ENCODE measurements at places on chromosomes 13 and 19.

- DNase-seq, result no peak
These were observed 42.4 kb downstream of the CARS2 start for GRCh38 chr13:110663491-110663890.

- peak; percentile 44 for DNase-seq
These were observed at the start of gene ZNF69 for GRCh38 chr19:11887611-11888531. TSS of gene ZNF69 (plus strand) at chr19:11887782. CDS start at chr19:11887924, 142 bp downstream.

- DNase-seq, result no peak
These were observed 53.0 kb upstream of the TPM4 start for GRCh38 chr19:16023146-16023915.

DNA sequence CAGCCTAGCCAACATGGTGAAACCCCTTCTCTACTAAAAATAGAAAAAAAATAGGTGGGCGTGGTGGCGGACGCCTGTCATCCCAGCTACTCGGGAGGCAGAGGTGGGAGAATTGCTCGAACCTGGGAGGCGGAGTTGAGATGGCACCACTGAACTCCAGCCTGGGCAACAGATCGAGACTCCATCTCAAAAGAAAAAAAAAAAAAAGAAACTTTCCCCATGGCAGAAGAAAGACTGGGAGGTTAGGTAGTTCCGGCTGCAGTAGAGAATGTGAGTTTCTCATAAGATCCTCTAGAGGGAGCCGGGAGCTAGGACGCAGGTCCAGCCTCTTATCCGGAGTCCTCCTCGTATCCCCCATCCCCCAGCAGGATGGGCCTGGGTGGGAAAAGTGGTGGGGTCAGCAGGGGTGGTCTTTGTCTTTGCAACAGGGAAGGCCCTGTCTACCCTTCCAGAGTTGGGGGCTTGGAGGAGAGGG lies 13.2 kb upstream of the CREB3L3 start:
- DNase-seq, result no peak

DNA sequence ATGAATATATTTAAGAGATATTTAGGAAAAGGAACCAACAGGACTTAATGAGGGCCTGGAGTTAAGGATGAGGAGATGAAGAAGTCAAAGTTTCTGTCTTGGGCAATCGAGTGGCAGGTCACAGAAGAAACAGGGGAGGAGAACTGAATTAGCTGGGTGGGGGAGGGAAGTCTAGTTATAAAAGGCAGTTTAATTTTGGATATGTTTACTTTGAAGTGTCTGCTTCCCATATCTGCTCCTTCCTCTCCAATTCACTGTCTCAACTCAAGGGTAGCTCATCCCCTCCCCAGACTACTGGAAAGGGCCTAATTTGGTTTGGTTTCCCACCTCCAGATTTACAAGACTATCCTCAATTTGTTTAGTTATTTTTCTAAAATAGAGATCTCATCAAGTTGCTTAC lies 195.9 kb downstream of the VWA8 start:
- no peak for DNase-seq

DNA sequence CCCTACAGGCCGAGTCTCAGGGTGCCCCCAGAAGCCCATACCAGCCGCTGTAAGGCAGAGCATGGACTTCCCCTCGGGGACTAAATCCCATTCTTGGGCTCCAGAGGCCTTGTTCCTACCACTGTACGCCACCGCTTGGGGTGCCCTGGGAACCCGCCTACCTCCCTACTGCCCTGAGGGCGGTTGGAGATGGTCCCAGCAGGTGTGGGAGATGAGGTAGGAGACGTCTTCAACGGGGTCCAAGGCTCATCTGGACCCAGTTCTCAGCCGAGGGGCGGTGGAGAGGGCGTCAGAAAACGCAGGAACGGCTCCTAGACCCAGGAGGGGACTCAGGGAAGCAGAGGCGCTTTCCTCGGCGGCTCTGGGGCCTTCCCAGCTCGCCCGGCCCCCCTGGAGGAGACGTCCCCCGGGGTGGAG lies 833 bp upstream of the ZIK1 start:
- DNase-seq, result no peak

- no peak for DNase-seq
These were observed 426.3 kb downstream of the KCTD12 start for GRCh38 chr13:76459863-76460262.

DNA sequence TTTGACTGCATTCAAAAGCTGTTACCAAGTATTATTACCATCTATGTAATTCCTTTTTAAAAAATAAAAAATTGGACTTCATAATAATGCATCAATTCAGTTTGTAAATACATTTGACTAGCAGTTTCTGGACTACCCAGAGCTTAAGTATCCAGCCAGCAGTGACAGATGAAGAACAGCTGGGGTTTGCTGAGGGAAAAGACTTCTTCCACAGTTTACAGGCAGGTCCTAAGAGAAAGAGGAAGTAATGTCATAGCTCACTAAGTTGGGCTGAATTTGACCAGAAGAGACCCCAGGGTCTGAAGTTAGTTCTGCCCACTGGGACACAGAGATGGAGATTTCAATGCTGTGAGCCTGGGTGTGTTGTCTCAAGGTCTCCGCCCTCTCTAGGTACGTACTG lies 96.4 kb downstream of the MBNL2 start:
- DNase-seq, result no peak

- no peak for DNase-seq
These were observed 104.2 kb downstream of the TDRD3 start for GRCh38 chr13:60501236-60501635.

- DNase-seq, result no peak
These were observed 7.7 kb upstream of the NANOS2 start for GRCh38 chr19:45922281-45922680.

GRCh38 chr19:33177417-33177979 lies 16.6 kb upstream of the LRP3 start:
- DNase-seq, result peak; percentile 69

- DNase-seq, result no peak
These were observed 811.4 kb downstream of the DACH1 start for GRCh38 chr13:71055644-71056043.

- peak; percentile 56 for DNase-seq
These were observed 14.2 kb downstream of the ONECUT3 start for GRCh38 chr19:1767464-1767933.

DNA sequence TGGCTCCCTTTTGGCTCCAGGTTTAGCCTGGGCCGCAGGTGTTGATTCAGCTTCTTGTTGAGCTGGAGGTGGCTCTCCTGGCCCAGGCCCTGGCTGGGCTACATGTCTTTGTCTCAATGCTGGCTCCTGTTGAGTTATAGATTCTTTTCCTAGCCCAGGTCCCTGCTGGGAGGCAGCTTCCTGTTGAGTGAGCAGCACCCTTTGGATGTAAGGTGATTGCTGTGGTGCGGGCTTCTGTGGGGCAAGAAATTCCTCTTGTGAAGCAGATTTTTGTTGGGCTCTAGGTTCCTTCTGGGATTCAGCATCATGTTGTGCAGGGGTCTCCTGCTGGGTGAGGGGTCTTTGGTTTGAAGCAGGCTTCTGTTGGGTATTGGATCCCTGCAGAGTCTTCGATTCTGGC lies 545 bp downstream of the LIPE start:
- DNase-seq, result no peak

GRCh38 chr13:72072261-72072660 lies 205.3 kb upstream of the DACH1 start:
- no peak for DNase-seq

- DNase-seq, result no peak
These were observed 1.4 kb downstream of the SIAH3 start for GRCh38 chr13:45850027-45850613.

GRCh38 chr13:78867655-78868054 lies 208.7 kb upstream of the OBI1 start:
- no peak for DNase-seq

- DNase-seq, result no peak
These were observed 593 bp downstream of the ATG4D start for GRCh38 chr19:10544242-10544752.

DNA sequence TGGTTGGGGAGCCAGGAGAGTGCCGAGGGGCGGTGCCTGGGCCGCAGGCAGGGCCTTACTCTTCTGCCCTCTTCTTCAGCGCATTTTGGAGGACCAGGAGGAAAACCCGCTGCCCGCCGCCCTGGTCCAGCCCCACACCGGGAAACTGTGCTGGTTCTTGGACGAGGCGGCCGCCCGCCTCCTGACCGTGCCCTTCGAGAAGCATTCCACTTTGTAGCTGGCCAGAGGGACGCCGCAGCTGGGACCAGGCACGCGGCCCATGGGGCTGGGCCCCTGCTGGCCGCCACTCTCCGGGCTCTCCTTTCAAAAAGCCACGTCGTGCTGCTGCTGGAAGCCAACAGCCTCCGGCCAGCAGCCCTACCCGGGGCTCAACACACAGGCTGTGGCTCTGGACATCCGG lies 9.4 kb downstream of the PGLS start:
- DNase-seq, result no peak

DNA sequence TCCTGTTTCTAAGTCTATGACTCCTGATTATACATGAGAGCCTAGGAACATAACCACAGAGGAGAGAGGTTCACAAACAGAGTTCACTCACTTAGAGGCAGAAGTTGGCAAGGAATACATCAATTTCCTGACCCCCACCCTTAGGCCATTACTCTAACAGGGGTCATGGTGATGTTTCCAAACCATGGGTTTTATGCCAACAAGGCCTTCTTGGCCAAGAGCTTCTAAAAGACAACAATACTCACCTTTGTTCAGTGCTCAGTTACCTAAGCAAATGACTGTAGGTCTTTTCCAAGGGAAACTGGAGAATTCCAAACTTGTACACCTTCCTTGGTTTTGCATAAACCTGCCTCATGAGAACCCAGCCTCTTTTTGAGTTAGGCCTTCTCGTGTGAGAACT lies 52.6 kb downstream of the ERICH4 start:
- DNase-seq, result no peak

- no peak for DNase-seq
These were observed at the start of gene TMTC4 for GRCh38 chr13:100674572-100674871. TSS of gene TMTC4 (minus strand) at chr13:100674795. CDS start at chr13:100670362, 4,433 bp downstream.

DNA sequence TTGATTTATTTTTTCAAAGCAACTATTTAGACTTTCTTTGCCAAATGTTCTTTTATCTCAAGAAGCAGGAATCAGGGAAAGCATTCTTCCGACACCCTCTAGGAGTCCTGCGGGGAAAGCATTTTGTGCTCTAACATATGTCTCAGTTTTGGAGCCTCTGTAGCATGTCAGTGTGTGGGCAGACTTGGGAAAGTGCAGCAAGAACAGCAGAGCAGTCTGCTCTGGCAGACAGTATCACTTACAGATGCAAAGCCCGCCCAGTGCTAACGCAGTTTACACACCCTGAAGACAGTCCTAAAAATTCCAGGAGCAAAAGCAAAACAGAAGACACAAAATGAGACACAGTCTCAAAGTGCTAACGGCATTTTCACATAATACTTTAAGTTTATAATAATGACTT lies 393.5 kb downstream of the KLF12 start:
- no peak for DNase-seq

GRCh38 chr13:43242040-43242439 lies 218.7 kb downstream of the DNAJC15 start:
- no peak for DNase-seq

- peak; percentile 22 for DNase-seq
These were observed 600 bp downstream of the UBE2S start for GRCh38 chr19:55406826-55407549.

GRCh38 chr13:59533561-59534555 lies 629.9 kb downstream of the DIAPH3 start:
- DNase-seq, result no peak

- DNase-seq, result no peak
These were observed 8.8 kb downstream of the CYP4F3 start for GRCh38 chr19:15649526-15649925.

GRCh38 chr13:73991884-73992283 lies 142.3 kb downstream of the KLF12 start:
- no peak for DNase-seq

- peak; percentile 100 for DNase-seq
These were observed 539 bp upstream of the MBOAT7 start for GRCh38 chr19:54189735-54190502.

- no peak for DNase-seq
These were observed 19.2 kb upstream of the LPAR6 start for GRCh38 chr13:48431987-48432615.

DNA sequence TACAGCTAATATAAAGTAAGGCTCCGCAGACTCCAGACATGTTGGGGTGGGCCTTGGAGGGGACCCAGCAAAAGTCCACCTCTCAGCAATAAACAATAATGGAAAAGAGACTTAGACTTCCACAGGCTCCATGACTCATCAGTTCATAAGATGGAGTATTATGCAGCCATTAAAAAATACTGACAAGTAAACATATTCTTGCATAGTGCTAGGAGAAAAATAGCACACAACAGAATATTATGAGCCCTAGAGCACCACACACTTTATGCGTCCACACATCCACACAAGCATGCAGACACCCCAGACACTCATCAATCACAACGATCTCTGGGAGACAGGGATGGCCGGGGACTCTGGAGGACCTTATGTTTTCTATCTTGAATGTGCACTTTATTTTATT lies 46.0 kb downstream of the PDCD5 start:
- DNase-seq, result no peak

Data from stimulated activated CD4-positive, alpha-beta T cell treated with anti-CD3 and anti-CD28 coated beads, Interleukin-15, amount 100 ng/mL, for 1 hour (primary cell).